ENCODE measurements at places on chromosomes 1 and 21. TPM values are rescaled to one million over a fixed set of nuclear protein-coding genes. Genes with fewer than 3 reads are reported as not detected.

Gene CSRP1
- total RNA-seq: 44.1 TPM

Gene PADI1
- total RNA-seq: not detected

Gene OR2T5
- total RNA-seq: not detected

Gene LRRC38
- total RNA-seq: not detected

Gene CHI3L1
- 1.0 TPM for total RNA-seq

Gene KCNJ9
- total RNA-seq: not detected

Gene RGS16
- 4.2 TPM for total RNA-seq
